ENCODE measurements at places on chromosomes 16 and 17.

- no peak for DNase-seq
Measured at GRCh38 chr16:9476744-9477143, 385.3 kb downstream of the HAPSTR1 start.

DNA sequence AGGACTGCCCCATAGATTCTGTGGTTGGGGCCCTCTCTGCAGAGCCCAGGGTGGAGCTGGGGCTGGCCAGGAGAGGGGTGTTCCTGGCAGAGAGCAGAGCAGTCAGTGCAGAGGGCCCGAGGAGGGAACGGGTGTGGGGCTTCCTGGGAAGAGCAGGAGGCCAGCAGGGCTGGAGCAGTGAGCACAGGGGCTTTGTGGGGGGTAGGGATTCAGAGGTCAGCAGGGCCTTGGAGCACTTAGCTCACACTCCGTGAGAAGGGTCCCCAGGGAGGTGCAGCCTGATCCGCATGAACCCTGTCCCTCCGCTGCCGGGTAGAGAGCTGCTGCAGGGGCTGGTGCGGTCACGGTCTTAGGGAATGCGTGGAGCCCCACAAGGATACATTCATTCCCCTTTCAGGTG, 113.0 kb upstream of the CIBAR2 start:
- no peak for DNase-seq

DNA sequence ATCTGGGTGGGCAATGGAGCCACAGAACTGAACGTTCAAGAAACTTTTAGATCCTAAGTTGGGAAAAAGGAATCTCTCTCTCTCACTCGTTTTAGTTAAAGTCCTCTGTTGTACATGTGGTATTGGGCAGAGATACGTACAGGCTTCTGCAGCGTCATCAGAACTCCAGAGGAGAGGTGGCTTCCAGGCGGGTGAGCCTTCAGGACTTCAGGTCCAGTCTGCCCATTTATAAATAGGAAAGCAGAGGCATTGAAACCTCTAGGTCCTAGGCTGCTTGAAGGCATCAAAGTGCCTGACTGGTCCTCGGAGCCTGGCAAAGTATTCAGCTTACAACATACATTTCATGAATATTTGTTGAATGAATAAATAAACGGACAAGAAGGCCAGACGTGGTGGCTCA, 8.1 kb upstream of the TNFRSF13B start:
- DNase-seq: no peak

DNA sequence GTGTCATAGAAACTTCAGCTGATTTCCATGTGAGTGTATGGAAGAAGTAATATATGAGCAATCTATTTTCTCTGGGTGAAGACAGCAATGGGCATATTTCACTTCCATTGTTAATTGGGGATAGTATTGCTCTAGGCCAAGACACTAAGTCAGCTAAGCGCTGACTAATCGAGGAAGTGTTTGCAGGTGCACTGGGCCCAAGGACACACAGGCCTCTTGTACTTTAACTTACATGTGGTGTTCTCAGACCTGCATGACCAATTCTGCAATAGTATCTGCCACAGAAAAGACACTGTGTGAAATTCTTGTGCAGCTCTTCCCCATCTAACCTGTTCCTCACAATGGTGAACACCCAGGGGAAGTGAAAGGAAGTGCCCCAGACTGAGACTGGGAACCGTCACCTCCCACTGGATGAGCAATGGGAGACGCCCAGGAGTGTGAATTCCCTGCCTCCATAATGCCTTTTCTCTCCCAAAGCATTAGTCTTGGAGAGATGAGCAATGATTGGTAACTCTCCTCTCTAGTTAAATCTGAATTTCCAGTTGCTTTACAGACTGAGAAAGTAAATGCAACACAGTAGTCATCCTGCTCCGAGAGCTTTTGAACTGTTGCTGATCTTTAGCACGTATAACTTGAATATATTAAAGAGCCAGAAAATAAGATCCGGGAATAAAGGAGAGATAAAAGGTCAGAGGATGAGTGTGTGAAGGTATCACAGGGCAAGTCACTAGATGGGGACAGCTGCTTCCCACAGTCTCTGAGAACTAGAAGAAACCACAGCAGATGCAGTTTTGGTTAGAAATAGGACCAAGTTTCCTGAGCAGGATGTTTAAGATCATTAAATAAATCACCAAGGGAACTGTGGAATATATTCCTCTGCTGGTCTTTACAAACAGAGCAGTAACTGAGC, 82.6 kb downstream of the CDK5R1 start:
- no peak for DNase-seq

DNA sequence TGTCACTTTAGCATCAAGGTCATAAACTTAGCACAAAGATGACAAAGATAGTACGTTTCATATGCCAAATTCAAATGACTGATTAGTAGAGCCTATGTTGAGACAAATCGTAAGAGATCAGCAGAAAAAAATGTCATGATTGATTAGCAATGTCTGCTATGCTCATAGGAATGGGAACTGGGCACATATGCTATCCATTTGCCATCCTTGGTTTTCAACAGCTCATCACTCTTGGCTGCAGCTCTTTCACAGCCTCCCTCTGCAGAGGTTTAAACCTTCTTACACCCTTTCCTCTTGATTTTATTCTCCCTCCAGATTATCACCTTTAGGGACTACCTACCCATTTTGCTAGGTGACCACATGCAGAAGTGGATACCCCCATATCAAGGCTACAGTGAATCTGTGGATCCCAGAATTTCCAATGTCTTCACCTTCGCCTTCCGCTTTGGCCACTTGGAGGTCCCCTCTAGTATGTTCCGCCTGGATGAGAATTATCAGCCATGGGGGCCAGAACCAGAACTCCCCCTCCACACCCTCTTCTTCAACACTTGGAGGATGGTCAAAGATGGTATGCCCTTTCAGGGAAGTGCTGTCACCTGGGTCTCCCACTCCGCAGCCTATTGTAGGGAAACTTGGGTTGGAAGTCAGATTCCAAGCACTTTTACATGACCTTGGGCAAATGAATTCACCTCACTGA, 16.2 kb downstream of the MPO start:
- DNase-seq: no peak

- DNase-seq: peak; percentile 44
Measured at GRCh38 chr17:2123375-2124251, 68.7 kb downstream of the HIC1 start.

- no peak for DNase-seq
Measured at GRCh38 chr16:89784406-89784805, 32.0 kb downstream of the FANCA start.

- peak; percentile 67 for DNase-seq
Measured at GRCh38 chr17:68777243-68777855, 176.2 kb upstream of the FAM20A start.

- DNase-seq: no peak
Measured at GRCh38 chr17:42564815-42565522, 1.9 kb upstream of the MLX start.

DNA sequence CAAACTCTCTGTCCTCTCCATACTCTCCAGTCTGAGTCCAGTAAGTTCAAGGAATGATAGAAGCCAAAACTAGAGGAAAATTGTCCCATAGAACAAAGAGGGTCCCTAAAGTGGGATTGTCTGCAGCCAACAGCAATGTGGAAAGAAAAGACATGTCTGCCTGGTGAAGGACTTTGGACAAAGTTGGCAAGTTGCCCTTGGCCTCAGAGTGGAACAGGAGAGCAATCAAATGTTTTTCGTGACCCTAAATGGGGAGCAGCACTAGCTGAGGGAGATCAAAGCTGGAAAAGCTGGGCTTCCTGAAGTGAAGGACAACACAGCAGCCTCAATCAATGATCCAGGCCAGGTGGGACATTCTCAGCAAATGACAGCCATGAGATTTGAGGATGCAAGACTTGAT, 183.5 kb downstream of the CHD9NB start:
- no peak for DNase-seq

DNA sequence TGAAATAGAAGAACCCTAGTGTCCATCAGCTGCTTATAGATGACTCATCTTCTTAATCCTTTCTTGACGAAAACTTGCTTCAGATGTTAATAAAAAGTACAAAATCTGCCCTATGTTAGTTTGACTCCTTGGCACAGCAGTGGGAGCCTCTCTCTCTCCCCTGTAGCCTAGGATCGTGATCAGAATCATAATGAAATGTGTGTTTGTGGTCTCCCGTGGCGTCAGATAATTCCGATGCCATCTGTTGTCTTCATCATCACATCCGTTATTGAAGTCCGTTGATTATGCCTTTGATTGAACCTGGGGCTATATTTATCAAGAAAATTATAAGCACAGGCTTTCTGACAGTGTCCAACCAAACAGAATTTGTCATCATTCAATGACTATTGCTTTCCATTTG, 102.5 kb downstream of the BMERB1 start:
- DNase-seq: no peak

GRCh38 chr16:3074860-3075522, 9.6 kb downstream of the IL32 start:
- DNase-seq: peak; percentile 34

DNA sequence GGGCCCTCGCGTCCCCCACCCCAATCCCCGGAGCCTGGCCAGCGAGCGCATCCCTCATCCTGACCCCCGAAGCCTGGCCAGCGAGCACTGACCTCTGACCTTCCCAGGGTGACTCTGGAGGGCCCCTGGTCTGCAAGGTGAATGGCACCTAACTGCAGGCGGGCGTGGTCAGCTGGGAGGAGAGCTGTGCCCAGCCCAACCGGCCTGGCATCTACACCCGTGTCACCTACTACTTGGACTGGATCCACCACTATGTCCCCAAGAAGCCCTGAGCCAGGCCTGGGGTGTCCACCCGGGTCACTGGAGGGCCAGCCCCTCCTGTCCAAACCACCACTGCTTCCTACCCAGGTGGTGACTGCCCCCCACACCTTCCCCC, 2.3 kb downstream of the TPSD1 start:
- DNase-seq: no peak

- no peak for DNase-seq
Measured at GRCh38 chr17:8922451-8922850, 43.1 kb downstream of the PIK3R5 start.
